ENCODE measurements at places on chromosomes 7 and 10. TPM values are rescaled to one million over a fixed set of nuclear protein-coding genes. Genes with fewer than 3 reads are reported as not detected.

The MYOZ1 gene
- 0.48 TPM for polyA plus RNA-seq

The HOXA6 gene
- polyA plus RNA-seq: 5.6 TPM

The SUMF2 gene
- 75.6 TPM for polyA plus RNA-seq

GRCh38 chr7:50349963-50350944 is 45.7 kb downstream of the IKZF1 start:
- DNase-seq: no peak

DNA sequence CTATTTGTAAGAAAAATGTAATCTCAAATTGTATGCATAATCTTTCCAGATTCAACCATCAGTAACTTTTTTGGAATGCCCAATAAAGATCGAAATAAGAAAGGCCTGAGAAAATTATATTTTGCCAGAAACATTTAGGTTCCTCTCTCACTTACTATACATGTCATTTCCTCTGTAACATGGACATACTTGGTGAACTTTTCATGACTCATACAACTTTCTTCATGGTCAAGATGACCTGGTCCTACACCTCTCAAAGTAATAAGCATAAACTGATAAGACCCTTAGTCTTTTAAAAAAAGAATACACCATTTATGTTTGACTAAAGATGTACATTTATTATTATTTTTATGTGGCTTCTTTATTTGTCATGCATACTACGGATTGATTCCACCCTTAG is 125.3 kb downstream of the REEP3 start:
- no peak for DNase-seq

DNA sequence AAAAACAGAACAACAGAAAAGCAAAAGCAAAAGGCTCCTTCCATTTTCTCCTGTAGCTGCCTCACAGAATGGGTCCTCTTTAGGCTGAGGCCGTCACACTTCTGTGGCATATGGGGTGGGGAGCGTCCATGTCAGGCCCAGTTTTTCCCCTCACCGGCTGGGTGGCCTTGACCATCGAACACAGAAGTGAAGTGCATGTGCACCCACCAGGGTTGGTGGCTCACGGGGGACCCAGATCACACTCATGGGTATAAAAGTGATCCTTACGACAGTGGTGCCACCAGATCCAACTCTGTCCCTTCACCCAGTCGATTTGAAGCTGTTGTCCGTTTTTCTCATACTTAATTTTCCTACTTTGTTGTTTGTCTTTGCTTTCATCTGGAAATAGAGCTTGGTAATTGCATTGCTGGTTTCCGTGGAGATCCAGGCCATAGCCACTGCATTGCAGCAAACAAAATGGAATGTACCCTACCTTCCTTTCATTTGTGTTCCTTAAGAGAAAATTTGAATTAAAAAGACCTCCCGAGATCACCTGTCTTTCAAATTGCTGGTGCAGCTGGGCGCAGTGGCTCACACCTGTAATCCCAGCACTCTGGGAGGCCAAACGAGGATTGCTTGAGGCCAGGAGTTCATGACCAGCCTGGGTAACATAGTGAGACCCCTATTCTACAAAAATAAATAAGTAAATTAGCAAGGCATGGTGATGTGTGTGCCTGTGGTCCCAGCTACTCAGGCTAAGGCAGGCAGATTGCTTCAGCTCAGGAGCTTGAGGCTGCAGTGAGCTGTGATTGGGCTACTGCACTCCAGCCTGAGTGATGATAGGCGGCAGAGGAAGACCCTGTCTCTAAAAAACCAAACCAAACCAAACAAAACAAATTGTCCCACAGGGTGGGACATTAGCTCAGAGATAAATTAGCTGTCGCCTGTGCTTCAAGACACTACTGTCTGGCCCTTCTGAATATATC is 10.7 kb upstream of the GJD4 start:
- DNase-seq: no peak

All from adrenal gland (tissue), 19 donors.